PC-3 (cell line): ENCODE measurements at places on chromosomes 2 and 18. TPM values are rescaled to one million over a fixed set of nuclear protein-coding genes. Genes with fewer than 3 reads are reported as not detected.

SIX2 gene
- 26.8 and 27.9 TPM in 2 replicates for total RNA-seq

MEP1B gene
- total RNA-seq: not detected in 2 replicates

MDH1B gene
- total RNA-seq: 0.23 and 0.40 TPM in 2 replicates

MC4R gene
- total RNA-seq: not detected in 2 replicates

DNA sequence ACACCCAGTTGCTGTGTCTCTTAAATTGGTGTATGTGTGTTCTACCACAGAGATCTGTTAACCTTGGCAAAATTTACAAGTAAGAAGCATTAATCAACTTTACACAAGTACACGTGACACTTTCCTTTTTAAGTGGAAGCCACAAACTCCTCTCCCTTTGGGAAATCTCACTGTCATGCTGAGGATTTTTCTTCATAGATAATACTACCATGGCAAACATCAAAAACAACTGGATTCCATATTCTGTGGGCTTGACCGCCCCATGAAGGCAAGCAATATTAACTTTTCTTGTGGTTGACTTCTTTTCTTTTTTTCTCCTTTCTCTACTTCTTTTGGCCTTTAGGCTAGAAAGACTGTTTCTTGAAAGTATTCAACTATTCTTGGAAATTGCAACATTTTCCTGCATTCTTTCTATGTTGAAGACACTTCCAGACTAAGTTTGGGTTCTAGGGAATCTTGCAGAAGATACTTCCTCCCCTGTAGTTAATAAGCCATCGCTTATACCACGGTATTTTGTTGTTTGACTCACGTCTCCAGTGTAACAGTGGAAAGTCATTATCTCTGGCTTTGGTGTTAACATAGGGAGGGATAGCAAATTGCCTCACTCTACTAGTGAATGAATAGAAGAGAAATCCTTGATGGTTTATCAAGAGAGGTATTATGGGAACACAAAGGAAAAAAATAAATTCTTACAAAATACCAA is 79.5 kb downstream of the SLC8A1 start:
- DNase-seq: no peak

GRCh38 chr2:7594211-7594610 is 677.0 kb downstream of the RNF144A start:
- DNase-seq: no peak

GRCh38 chr2:24754985-24755705 is 38.0 kb downstream of the PTRHD1 start:
- no peak for DNase-seq

DNAJC5G gene
- not detected in 2 replicates for total RNA-seq

- no peak for DNase-seq
Measured at GRCh38 chr2:8462280-8462679, 219.6 kb upstream of the ID2 start.

DNA sequence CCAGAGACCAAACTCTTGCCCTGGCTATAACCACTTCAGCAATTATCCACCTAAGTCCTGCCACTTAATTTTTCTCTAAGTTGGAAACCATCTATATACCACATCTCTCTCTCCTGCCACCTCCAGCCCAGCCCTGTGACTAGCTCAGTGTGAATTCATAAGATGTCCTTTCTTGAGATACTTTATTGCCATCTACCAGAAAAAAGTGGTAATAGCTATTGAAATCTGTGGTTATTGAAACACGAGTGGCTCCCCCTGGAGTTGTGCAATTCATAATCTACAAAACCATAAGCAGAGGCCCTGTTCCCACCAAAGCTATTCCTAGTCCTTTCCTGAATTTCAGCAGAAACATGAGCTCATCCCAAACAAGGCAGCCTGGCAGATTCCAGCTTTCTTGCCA is 324.0 kb downstream of the TXNL1 start:
- DNase-seq: no peak

- peak; percentile 64 for DNase-seq
Measured at GRCh38 chr18:72107647-72108383, 436.3 kb downstream of the CBLN2 start.

- no peak for DNase-seq
Measured at GRCh38 chr18:484749-485464, 15.6 kb downstream of the COLEC12 start.

GRCh38 chr2:3079959-3080948 is 297.4 kb downstream of the EIPR1 start:
- no peak for DNase-seq

DNA sequence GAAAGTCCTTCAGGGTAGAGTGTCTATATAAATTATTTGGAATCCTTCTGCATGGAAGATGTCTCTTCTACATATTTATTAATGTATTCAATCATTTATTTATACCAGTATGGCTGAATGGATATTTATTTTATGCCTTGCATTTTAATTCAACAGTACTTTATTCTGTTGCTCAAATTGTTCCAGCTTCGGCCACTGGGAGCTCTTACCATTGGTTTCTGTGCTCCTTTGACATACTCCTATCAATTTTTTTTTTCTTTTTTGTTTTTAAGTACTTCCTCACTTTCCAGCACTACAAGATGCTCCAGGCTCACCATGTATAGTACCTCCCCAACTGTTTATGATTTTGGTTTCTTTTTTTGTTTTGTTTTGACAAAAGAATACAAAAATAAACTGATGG is 39.4 kb upstream of the WIPF1 start:
- DNase-seq: no peak

GRCh38 chr2:197079832-197080555 is 153.5 kb upstream of the PGAP1 start:
- peak; percentile 57 for DNase-seq

DNA sequence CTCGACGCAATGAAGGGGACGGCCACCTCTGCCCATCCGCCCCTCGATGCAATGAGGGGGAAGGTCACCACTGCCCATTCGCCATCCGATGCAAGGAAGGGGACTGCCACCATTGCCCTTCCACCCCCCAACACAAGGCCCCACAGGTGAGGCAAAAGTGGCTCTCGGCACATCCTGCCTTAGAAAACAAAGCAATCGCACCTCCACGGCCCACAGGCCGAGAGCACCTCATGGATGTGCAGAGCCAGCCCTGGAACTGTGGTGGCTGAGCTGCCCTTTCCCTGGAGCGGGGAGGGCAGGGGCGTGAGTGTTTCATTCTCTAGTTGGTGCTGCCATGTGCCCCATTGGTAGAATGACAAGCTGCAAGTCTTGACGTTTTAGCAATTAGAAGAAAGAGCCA is 320.6 kb upstream of the SALL3 start:
- DNase-seq: no peak

- no peak for DNase-seq
Measured at GRCh38 chr18:48913775-48914174, 37.0 kb downstream of the SMAD7 start.

RAB17 gene
- total RNA-seq: 28.9 and 52.2 TPM in 2 replicates

DNA sequence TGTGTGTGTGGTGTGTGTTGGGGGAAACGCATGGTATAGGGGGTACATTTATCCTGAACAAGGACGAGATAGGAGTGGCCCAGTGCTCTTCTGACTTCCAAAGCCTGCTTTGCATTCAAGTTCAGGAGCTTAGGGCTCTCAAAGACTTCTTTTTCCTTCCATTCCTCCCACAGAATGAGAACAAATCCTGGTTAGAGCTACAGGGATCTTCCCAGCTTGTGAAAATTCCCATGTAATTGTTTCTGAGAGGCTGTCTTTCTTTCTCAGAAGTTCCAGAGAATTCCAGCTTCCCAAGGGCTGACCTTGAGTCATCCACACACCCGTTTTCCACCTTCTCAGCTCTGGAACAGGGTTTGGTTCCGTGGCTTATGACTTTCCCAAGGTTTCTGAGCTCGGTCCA is 38.9 kb downstream of the FASTKD2 start:
- DNase-seq: no peak

DNA sequence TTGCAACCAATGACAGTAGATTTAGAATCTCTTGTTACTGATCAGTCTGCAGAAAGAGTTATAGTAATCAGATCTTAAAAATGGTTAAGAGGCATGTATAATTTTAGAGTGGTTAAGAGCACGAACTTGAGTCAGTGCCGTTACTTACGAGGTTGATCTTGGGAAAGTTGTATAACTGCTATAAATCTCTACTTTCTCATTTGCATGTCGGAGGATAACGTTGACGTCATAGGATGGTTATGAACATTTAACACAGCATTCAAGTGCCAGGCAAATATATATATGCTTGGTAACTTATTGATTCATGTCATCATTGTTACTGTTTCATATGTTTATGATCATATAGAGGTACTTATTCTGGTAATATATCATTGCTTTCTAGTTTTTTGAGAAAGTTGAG is 146.2 kb downstream of the ARHGAP28 start:
- no peak for DNase-seq

GRCh38 chr2:168560817-168561499 is 104.9 kb downstream of the CERS6 start:
- no peak for DNase-seq

- DNase-seq: no peak
Measured at GRCh38 chr2:29073933-29074332, 390 bp downstream of the PCARE start.

GRCh38 chr18:40313030-40313642 is 1641.9 kb upstream of the PIK3C3 start:
- DNase-seq: peak; percentile 56

NXPH2 gene
- total RNA-seq: not detected in 2 replicates

ALPP gene
- 8.6 and 14.4 TPM in 2 replicates for total RNA-seq

DNA sequence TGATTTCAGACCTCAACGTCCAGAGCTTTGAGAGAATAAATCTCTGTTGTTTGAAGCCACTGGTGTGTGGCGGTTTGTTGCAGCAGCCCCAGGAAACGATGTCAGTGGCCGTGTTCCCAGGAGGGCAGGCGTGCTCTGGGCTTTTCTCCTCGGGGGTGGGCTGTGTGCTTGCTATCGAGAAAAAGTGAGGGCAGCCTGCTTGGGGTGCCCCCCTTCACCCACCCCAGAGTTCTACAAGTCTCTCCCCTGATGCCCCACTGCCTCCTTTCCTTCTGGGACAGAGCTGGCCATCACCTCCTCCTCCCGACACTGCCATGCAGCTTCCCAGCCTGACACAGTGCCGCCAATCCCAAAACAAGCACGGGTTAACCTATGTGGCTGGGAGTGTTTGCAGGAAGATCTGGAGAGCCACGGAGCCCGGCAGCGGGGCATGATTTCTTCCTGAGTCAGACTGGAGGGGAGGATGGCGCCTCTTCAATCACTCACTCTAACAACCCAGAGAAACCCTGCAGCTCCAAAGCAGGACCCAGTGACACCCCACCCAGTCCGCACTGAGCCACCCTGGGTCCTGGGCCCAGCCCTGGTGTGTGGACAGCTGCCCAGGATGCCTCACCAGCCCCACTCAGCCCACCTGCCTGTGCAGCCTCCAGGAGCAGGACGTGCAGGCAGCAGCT is 213.7 kb upstream of the RAB6C start:
- no peak for DNase-seq

NAGK gene
- total RNA-seq: 55.5 and 70.5 TPM in 2 replicates

GRCh38 chr2:224187220-224187619 is 148.1 kb upstream of the SERPINE2 start:
- no peak for DNase-seq

- DNase-seq: no peak
Measured at GRCh38 chr2:159131267-159131913, 155.1 kb downstream of the WDSUB1 start.

DNA sequence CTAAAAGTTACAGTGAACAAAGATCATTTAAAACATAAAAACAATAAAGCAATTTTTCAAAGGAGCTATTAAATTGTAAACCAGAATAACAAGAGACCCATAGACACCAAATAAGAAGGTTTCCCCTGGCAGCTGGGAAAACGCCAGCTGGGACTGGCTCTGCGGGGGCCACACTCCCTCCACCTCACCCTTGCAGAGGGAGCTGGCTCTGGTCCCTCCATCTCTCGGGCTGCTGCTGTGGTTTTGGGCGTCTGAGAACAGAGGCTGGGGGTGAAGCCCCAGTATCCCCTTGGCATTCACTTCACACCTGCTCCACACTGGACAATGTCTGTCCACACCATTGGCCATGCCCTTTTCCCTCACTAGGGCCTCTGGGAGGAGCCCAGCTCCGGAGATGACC is 62.1 kb upstream of the OTOS start:
- no peak for DNase-seq

DNA sequence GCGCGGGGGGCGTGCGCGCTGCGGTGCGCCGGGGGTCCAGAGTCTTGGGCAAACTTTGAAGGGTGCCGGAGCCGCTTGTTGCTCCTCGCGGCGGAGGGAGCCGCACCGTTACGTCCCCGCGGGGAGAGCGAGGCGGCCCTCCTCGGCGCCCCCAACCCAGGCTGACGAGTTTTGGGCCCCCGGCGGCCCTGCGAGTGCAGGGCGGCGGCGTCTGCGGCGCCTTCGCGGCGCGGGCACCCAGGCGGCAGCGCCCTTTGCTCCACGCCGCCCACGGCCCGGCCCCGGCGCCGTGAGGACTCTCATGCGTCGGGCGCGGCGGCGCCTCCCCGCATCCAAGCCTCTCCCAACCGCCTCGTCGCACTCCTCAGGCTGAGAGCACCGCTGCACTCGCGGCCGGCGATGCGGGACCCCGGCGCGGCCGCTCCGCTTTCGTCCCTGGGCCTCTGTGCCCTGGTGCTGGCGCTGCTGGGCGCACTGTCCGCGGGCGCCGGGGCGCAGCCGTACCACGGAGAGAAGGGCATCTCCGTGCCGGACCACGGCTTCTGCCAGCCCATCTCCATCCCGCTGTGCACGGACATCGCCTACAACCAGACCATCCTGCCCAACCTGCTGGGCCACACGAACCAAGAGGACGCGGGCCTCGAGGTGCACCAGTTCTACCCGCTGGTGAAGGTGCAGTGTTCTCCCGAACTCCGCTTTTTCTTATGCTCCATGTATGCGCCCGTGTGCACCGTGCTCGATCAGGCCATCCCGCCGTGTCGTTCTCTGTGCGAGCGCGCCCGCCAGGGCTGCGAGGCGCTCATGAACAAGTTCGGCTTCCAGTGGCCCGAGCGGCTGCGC is 814 bp downstream of the FZD7 start:
- DNase-seq: peak; percentile 29

ABCB11 gene
- 0.11 and 0.29 TPM in 2 replicates for total RNA-seq
